Memory B cell (primary cell): ENCODE measurements at places on chromosomes 4 and X.
A peak's percentile ranks its signal among the peaks of the same experiment; 100 is the strongest.

- peak overlapping the region; percentile 65 for H3K4me3 ChIP-seq
- no peaks in the 10 kb centered on the region for H3K27me3 ChIP-seq
- H3K27ac ChIP-seq, result peak overlapping the region; percentile 86
- DNase-seq, result no peak
Measured at GRCh38 chr4:52658641-52659000, 480 bp downstream of the USP46 start.

GRCh38 chr4:6686104-6686787 lies 7.4 kb upstream of the S100P start:
- DNase-seq, result no peak
- no peak overlapping the region for H3K4me3 ChIP-seq
- H3K27me3 ChIP-seq, result peaks cover 14% of the 10 kb centered on the region
- H3K27ac ChIP-seq, result no peak overlapping the region
- no peaks in the 10 kb centered on the region for H3K36me3 ChIP-seq
- no peaks in the 10 kb centered on the region for H3K4me1 ChIP-seq

DNA sequence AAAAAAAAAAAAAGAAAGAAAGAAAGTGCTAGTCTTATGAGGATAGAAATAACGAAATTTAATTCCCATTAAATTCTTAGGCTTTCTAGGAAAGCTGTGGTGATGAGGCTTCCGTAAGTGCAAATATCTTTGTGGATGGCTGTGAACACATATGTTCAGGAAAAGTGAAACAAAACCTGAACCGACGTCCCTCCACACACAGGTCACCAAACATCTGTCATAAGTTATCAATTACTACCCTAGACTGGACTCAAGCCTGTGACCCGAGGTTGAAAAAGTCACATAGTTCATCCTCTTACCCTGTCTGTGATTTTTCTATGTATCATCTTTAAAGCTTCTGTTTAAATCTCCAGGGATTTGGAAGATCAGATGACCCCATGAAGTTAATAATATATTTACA lies 24.8 kb downstream of the HHIP start:
- no peak overlapping the region for H3K27ac ChIP-seq
- H3K4me3 ChIP-seq, result no peak overlapping the region
- H3K36me3 ChIP-seq, result no peaks in the 10 kb centered on the region

- H3K4me3 ChIP-seq, result no peak overlapping the region
- no peak overlapping the region for H3K27ac ChIP-seq
- peaks cover 6% of the 10 kb centered on the region for H3K27me3 ChIP-seq
- no peak for DNase-seq
Measured at GRCh38 chrX:152656087-152656486, 18.4 kb downstream of the GABRQ start.

DNA sequence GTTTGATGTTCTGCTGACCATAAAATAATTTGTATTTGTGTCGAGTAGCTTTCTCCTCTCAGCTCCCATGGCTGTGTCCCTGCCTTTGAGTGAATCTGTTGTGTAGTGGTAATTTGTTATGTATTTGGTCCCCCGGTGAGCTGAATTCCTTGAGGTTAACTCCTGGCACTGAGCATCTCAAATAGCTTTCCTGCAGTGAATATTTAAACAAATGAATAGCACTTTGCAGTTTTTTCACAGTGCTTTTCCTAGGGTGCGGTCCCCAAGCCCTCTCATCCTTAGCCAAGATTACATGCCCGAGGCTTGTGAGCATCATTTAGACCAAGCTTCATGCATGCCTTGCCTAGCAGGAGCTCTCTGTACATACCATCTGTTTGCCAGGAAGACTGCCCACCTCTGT lies 74.2 kb downstream of the CLDN34 start:
- DNase-seq, result no peak
- no peak overlapping the region for H3K4me3 ChIP-seq
- no peaks in the 10 kb centered on the region for H3K27me3 ChIP-seq
- peaks cover 8% of the 10 kb centered on the region for H3K4me1 ChIP-seq
- no peak overlapping the region for H3K27ac ChIP-seq

DNA sequence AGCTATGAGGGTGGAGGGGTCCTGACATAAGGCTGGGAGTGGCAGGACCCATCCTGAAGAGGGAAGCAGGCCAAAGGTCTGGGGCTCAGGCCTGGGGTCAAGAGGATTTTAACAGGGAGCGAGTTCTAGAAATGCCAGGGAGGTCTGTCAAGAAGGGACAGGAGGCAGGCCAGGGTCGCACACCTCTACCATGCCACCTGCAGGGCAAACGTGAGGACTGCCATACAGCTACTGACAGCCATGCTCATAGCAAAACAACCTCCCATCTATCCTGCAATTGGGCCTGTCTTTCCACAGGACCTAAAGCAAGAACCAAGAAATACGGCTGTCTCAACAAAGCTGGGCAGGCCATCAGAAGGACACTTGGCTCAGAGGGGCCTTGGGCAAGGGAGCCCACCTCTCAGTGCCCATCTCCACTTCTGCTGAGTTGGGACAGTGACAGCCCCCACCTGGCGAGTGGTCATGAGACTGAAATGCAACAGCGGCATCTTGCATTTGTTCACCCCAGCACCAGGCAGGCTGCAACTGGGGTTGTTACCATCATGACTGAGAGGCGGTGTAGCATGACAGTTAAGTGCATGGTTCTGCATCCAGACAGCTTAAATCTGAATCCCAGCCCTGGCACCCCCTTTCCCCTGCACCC lies 92.7 kb downstream of the WFS1 start:
- no peak overlapping the region for H3K4me3 ChIP-seq
- no peaks in the 10 kb centered on the region for H3K4me1 ChIP-seq
- peaks cover 10% of the 10 kb centered on the region for H3K27me3 ChIP-seq

GRCh38 chrX:140733766-140734342 lies 24.3 kb downstream of the LINC00632 start:
- H3K27me3 ChIP-seq, result no peaks in the 10 kb centered on the region
- no peak for DNase-seq

- H3K4me1 ChIP-seq, result no peaks in the 10 kb centered on the region
- no peaks in the 10 kb centered on the region for H3K27me3 ChIP-seq
- H3K36me3 ChIP-seq, result peaks cover 6% of the 10 kb centered on the region
- H3K27ac ChIP-seq, result no peak overlapping the region
- no peak for DNase-seq
Measured at GRCh38 chr4:39495446-39496213, 31.6 kb downstream of the UGDH start.

- no peaks in the 10 kb centered on the region for H3K4me1 ChIP-seq
- no peak for DNase-seq
- H3K36me3 ChIP-seq, result no peaks in the 10 kb centered on the region
- no peak overlapping the region for H3K4me3 ChIP-seq
- no peaks in the 10 kb centered on the region for H3K27me3 ChIP-seq
Measured at GRCh38 chr4:23060776-23061175, 368.0 kb downstream of the GBA3 start.
